ENCODE measurements at places on chromosomes 12 and 14.

DNA sequence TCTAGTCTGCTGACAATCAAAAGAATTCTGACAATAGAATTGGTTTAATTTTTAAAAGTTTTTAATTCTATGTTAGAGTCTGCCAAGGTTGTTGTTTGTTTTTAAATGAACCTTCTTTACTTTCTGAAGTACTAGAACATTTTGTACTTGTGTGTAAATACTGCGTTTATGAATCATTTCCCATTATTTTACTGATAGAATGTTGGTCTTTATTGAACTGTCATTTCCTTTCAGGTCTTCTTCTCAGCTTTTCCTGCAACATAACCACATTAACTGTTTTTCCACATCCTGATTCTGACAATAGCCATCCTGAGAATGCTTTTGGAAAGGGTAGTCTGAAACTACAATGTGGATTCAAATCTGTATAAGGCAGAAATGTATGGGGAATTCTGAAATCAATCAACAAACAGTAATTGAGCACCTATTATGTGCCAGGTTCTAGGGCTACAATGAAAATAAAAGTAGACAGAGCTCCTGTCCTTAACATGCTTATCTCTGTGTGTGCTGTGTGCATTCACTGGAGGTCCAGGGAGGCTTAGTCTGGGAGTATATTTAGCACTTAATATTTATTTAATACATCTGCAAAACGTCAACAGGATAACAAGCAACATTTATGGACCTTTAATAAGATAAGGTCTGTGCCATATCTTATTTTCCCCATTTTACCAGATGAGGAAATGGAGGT lies 73.1 kb upstream of the SLC38A2 start:
- no peak for DNase-seq

- no peak for DNase-seq
Observed at GRCh38 chr14:76874734-76875133, 48.5 kb downstream of the LRRC74A start.

GRCh38 chr12:96257550-96258103 lies 63.5 kb downstream of the ELK3 start:
- no peak for DNase-seq

GRCh38 chr14:28774764-28775735 lies 8.5 kb downstream of the FOXG1 start:
- no peak for DNase-seq

- no peak for DNase-seq
Observed at GRCh38 chr12:15592934-15593333, 196.3 kb downstream of the EPS8 start.

DNA sequence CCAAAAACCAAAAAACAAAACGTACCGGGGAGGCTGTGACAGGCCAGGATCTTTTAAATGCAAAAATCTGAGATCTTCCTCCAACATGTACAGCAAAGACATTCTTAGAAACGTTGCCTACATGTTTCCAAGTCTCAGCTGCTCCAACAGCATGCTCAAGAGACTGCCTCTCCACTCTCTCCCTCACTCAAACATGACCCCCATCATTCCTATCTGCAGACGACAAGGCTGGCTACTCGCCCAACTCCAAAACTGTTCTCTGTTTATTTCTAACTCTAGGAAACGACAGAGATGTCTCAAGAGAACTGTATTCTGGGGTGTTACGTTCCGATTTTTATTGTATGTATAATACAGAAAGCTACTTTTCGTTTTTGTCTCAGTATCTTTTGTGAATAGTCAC lies 57.5 kb upstream of the TMCC3 start:
- no peak for DNase-seq

GRCh38 chr12:109910969-109911348 lies 10.9 kb downstream of the TCHP start:
- DNase-seq, result no peak

DNA sequence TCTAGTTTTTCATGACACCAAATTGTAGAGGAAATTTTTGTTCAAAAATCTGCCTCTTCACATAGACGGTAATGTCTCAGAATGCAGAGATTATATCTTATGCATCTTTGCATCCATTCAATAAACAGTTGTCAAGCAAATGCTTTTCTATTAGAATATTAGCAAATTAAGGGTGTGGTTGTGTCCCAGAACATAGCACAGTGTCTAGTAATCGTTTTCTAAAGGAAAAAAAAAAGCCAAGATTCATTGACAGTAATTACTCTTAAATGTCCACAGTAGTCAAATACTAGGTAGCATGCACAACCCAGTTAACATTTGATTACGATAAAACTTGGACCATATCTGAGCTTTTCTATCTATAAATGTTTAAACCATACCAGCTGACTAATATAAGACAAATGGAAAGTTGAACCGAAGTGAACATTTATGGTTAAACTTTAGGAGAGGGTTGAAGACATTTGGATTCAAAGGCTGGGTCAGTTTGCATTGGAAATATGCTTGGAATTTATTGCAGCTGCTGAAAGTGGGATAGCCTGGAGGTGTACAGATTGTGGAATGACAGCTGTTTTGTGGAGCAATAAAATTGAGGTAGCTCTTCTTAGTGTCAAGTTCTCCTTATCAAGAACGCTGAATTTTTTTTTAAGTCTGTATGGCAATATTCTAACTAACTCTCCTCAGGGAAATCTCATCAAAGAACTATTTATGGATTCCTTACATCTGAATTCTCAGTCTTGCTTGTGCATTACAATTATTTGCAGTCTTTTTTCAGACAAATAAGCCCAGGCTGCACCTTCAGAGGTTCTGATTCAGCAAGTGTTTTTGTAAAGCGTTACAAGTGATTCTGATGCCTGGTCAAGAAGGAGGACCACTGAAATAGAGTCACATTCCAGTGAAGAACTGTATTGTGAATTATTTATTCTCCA lies 66.7 kb upstream of the ATP2B1 start:
- peak; percentile 65 for DNase-seq

DNA sequence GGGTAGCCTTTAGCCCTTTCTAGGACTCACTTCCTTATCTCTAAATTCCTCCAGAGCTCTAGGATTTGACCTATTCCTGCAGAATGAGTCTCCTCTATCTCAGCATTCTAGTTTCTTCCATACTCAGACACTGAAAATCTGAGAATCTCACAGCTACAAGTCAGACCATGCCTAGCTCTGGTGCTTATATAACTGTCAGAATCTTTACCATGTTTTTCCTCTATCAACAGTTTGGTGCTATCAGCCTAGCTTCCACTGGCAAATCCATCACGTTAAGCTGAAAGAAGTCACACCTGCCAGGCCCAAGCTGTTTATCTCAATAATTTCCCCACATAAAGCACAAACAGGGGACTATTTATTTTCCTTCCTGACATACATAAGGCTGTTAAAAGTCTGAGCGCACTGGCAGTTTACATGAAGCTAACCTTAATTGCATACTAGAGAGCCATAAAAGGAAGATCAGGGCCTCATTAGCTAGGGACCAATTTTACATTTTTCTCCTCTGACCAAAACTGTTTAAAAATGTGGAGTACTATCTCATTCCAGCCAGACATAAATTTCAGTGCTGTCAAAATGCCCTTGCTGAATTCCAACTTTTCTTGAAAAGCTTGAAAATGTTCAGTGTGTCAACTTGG lies 270.5 kb downstream of the C12orf75 start:
- DNase-seq, result no peak

- DNase-seq, result no peak
Observed at GRCh38 chr12:79769860-79770485, 79.2 kb upstream of the PAWR start.

DNA sequence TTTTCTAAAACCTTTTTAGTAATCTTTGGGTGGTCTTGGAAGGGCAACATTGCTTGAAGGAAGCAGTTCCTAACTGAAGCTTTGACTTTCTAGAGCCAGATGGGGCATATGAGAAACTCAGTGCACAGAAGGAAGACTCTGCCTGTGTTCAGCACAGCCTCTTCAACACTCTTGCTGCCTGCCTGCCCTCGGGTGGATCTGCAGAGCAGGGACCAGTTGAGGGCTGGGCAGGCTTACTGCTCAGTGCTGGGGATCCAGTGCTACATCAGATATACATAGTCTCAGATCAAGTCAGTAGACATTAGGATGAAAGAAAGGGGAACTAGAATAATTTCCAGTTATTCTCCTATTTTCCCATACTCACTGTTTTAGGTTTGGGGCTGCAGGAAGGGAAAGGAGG lies 29.5 kb upstream of the TMX1 start:
- no peak for DNase-seq

- DNase-seq, result no peak
Observed at GRCh38 chr14:54976316-54976715, 50.6 kb downstream of the WDHD1 start.

DNA sequence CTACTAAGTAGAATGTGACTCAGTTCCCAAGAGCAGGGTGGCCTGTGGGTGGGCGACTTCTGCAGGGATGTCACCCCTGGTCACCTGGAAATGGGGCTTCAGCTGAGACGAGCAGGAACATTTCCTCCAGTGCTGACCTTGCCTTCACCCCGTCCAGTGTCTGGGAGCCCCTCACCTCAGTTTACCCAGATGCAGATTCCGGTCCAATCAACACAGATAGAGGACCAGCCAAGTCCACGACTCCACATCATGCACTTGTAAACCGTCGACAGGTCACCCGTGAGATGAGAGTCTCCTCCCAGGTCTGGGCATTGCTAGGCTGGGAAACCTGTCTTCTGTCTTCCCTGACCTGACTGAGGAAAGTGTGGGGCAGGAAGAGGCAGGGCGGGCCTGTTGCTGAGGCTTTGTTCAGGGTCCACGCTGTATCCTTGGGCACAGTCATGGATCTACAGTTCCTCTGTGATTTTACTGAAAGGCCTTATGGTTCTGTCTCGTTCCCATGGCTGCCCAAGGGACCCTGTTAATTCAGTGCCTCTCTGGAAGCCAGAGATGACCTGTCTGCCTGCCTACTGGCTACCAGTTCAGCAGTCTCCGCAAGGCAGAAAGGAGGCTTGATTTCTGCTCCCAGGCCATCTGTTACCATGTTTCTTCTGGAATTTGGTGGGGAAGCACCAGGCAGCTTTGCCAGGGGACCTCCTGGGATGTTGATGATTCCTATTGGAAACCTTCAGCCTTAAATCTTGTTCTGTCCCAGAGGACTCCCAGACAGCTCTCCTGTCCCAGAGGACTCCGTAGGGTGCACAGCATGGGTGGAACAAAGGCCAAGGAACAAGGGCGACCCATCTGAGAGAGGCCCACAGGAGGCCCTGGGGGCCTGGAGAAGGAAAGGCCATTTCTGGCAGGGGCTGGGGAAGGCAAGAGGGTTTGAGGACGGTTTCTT lies 288.5 kb upstream of the RTL1 start:
- DNase-seq, result no peak

DNA sequence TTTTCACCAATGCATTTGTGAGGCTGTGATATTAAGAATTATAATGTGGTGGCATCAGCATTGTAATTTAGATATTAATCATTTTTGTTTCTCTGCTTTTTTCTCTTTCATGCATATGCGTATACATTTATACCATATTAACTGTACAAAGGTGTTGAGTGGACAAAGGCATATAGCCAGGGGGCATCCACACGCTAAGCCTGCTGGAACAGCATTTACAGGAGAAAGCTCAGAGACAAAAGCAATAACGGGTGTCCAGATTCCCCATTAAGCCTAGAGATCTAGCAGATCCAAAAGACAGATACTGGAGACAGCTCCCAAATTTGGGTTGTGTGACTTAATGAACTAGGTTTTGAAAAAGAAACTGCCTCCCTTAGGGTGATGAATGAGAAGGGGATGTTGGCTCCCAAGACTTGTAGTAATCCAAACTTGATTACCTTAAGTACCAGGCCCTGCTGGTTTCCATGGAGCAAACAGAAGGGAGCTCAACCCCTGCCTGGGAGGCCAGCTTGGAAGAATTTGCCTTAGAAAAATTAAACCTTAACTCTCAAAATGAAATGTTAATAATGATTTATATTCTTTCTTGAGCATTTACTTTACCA lies 181.9 kb downstream of the SLC6A15 start:
- DNase-seq, result no peak

DNA sequence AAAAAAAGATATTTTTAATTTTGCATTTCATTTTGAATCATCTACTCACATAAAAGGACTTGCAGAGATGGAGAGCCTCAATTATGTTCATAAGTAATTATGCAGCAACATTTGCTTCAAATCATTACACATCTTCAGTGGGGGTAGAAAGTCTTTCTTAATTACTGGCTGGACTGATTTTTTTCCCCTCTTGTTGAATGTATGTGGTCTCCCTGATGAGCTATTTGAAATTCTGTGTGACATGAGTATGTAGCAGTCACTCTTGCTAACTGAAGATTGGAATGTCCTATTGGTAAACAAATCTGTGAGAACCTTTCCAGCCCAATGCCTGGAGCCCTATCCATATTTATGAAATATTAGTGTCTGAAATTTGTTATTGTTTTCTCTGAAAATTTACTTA lies 139.8 kb downstream of the TMTC2 start:
- no peak for DNase-seq

DNA sequence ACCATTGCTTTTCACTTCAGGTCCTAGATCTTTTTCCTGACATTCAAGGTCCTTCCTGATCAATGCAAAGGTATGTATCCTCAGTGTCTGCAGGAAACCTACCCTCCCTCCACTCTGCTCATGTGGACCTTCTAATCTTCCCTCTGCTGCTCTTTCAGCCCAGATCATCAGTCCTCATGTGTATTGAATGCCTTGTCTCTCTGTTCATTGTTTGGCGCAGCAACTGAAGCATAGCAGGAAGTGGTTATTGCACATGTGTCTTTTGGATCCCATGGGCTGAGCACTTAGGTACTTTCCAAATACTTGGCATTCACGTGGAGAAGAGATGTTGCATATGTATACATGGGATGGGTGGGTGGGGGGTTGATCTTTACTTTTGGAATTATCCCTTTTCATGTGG lies 4.3 kb upstream of the NIN start:
- peak; percentile 63 for DNase-seq

GRCh38 chr12:92654929-92655328 lies 47.9 kb upstream of the PLEKHG7 start:
- DNase-seq, result peak; percentile 59

- no peak for DNase-seq
Observed at GRCh38 chr12:119375883-119376190, 41.3 kb downstream of the CCDC60 start.

DNA sequence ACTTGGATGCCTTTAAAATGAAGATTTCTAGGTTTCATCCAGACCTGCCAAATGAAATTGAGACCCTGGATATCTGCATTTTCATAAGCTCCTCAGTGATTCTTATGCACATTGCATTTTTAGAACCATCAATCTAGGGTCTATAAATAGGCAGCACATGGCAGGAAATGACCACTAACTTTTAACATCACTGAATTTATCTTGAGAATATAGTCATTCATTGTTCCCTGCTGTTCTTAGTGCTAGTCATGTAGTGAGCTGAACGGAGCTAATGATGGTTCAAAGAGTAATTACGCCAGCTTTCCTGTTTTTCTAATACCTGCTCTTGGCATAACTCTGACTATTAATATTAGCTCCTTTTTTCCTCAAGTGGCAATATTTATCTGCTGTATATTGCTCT lies 91.6 kb downstream of the TPH2 start:
- DNase-seq, result no peak
